ENCODE measurements at places on chromosomes 11 and 22.

GRCh38 chr11:119800171-119800570 lies 71.2 kb upstream of the NECTIN1 start:
- no peak for DNase-seq

DNA sequence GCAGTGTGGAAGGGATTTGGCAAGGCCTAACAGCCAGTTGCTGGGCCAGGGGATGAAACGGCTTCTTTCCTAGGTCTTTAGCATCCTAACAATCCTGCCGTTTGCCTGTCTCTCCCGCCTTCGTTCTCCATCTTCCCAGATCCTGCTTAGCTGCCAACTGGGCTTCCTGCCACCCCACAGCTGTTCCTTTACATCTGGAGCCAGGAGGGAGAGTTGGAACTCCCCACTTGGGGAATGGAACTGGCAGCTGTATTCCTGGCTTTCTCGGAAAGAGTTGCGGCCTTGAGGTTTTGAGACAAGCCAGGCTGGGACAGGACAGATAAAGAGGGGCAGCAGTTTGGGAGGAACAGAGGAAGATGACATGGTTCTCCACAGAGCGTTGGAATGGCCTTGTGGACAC lies 59.6 kb downstream of the ST3GAL4 start:
- DNase-seq, result no peak

DNA sequence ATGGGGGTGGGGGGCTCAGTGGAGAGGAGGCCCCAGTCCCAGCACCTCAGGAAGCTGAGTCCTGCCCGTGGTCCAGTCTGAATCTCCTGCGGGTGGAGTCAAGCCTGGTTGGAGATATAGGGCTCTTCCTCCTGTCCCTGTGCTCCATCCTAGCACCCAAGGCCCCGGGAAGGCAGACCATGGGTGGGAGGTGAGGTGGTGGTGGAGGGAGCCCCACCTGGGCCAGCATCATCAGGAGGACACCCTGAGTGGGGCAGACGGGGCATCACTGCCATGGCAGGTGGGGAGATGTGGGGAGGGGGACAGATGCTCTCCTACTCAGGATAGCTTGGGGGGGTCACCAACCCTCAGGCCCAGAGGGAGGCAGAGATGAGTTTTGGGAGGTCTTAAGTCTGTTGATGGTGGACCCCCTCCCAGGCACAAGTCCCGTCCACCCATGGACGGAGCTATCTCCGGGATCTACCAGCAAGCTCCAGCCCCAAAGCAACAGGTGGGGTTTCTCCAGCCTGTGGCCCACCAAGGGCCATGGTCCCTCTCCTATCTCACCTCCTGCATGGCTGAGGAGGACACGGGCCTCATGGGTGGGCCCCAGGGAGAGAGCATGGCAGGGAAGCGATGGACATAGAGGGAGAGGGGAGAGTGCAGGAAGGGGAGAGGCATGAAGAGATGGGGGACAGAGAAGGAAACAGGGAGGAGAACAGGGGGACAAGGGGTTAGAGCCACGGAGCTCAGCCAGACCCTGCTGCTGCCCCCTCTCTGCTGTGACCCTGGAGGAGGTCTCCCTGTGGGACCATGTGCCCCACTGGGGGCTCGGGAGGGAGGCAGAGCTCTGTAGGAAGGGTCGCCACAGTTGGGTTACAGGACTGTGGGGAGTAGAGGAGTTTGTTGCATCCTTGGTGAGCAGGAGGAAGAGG lies 1.3 kb downstream of the MRGPRE start:
- no peak for DNase-seq

GRCh38 chr11:128208329-128209137 lies 378.8 kb downstream of the ETS1 start:
- no peak for DNase-seq

DNA sequence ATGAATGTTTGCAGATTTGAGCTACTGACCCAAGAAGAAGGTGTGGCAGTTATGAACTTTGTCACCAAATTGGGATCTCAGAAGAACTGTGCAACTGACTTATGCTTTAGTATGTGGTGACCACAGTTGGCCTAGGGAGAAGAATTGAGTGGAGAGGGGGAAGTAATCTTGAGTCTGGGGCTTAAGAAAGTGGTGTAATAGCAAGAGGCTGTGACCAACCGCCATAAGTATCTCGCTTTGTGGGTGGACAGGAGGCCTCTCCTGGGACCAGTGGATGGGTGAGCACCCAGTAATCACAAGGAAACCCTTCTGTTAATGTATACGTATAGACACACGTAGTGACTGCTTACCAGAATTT lies 12.7 kb upstream of the IL10RA start:
- no peak for DNase-seq

- no peak for DNase-seq
These were observed 470 bp downstream of the NUMA1 start for GRCh38 chr11:72079819-72080325.

DNA sequence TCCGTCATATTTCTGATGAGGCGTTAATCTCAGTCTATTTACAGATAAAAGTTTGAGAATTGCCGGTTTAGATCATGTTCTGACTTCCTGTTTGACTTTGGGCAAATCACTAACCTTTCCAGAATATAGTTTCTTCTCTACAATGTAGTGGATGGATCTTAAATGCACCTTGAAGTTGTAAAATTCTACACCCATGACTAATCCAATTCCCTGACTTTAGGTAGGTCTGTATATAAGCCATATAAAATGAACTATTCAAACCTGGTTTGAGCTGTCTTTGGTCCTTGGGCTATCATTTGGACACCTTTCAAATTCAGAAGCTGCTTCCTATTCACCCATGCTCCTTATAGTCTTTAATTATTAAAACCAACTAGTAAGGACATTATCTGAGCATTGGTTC lies 52.2 kb upstream of the BLID start:
- no peak for DNase-seq

GRCh38 chr11:19982774-19983495 lies 177.3 kb downstream of the DBX1 start:
- no peak for DNase-seq

- DNase-seq, result no peak
These were observed 58.9 kb upstream of the CLMP start for GRCh38 chr11:123253911-123254310.

DNA sequence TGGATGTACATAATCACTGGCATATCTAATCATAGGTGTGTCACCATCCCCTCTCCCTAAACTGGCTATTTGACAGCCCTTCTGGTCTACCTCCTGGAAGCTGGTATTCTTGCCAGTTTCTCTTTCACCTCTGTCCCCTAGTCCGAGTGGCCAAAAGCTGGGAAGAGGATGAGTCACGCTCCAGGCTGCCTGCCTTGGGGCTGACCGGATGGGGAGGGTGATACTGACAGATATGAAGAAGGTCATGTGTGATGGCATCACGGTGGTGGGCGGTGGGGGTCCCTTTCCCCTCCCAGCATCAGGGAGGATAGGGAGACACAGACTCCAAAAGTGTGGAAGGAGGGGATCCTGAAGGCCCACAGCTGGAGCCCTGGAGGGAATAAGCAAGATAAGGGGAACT lies 4.8 kb downstream of the OAF start:
- DNase-seq, result no peak

- DNase-seq, result no peak
These were observed 66.2 kb downstream of the MPPED1 start for GRCh38 chr22:43477966-43478365.

- DNase-seq, result no peak
These were observed 31.7 kb downstream of the FAM181B start for GRCh38 chr11:82701847-82702520.

- DNase-seq, result no peak
These were observed 1.9 kb downstream of the CLDN5 start for GRCh38 chr22:19522190-19522880.

GRCh38 chr11:88421530-88421929 lies 84.0 kb upstream of the CTSC start:
- no peak for DNase-seq

DNA sequence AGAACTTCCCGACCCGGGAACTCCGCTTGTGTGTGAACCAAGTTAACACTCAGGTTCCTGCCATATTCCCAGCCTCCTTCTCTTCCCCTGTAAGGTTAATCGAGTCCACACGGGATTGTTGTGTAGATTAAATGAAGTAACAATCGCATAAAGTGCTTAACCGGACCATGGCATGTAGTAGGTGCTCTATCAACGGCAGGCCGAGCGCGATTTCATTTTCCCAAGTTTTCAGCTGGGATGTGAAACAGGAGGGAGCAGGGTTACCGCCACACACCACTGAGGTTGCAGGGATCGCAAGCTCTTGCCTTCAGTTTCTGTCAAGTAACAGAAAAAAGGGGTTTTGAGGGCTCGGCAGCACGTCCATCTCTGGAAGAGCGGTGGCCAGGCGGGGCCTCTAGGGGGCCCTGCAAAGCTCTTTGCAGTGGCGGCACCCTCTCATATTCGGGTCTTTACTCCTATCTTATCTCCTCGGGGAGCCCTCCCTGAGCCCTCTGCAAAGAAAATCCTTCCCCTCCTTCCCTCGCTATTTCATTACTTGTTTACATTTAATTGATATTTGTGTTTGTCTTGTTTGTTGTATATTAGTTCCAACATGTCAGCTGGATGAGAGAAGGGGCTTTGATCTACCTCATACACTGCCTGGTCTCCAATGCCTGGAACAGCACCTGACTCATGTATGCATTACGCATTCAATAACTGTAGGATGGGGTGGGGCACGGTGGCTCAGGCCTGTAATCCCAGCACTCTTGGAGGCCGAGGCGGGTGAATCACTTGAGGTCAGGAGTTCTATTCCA lies 816 bp upstream of the PLEKHA7 start:
- DNase-seq, result no peak

GRCh38 chr11:12540075-12540680 lies 134.0 kb upstream of the TEAD1 start:
- no peak for DNase-seq

GRCh38 chr11:67558084-67558772 lies 25.4 kb upstream of the GSTP1 start:
- DNase-seq, result no peak

- peak; percentile 54 for DNase-seq
These were observed 22.0 kb downstream of the RHBDD3 start for GRCh38 chr22:29245626-29246385.

- DNase-seq, result no peak
These were observed 45.4 kb downstream of the MYO7A start for GRCh38 chr11:77173494-77173893.

DNA sequence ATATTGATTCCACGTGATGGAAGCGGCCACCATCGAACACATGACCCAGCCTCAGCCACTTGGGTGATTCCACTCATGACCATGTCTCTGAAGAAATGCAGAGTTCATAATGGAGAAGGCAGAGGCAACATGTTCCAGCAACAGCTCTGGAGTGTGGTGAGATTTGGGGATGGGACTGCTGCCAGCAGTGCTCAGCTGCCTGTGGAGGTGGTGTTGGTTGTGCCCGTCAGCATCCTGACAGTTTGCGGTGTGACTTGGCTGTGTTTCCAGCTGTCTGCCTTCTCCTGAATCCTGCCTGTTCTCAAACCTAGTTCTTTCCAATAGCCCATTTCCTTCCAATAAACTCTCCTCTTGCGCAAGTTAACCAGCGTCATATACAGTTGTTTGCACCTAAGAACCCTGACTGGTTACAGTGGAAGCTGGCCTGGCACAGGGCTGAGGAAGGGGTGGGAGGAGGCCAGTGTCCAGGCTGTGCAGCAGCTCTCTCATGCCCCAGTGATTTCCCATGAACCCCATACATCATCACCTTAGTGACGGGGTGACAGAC lies 22.0 kb upstream of the OR8B8 start:
- DNase-seq, result no peak

DNA sequence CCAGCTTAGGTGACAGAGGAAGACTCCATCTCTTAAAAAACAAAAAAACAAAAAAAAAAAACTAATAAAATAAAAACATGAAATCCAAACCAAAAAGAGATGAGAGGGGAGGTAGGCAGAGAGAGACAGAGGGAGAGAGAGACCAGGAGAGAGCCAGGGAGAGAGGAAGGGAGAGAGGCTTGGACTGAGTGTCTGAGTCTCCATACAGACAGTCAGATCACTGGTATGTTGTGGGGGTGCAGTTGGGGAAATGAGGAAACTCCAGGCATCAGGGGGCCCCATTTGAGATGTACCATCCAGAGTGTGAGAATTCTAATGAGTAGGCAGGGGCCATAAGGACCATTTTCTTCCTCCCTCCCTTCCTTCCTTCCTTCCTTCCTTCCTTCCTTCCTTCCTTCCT lies 53.1 kb upstream of the SEPTIN5 start:
- DNase-seq, result no peak

- DNase-seq, result no peak
These were observed 630 bp downstream of the PIK3IP1 start for GRCh38 chr22:31291481-31292235.

DNA sequence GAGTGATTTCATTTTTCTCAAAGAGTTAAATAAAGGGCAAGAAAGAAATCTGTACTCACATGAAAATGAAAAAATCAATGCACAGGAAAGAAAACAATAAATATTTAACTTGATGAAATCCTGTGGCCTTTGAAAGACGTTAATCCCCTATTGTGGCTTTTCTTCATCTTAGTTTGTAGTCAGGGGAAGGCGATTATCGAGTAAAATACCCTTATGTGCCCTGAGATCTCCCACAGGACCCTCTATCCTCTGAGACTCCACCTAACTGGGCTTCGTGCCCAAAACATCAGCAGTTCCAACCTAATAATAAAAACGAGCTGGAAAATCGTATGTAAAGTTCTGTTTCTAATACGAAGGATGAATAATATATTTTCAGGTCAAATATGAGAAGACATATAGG lies 208.2 kb upstream of the ZC3H12C start:
- DNase-seq, result no peak

DNA sequence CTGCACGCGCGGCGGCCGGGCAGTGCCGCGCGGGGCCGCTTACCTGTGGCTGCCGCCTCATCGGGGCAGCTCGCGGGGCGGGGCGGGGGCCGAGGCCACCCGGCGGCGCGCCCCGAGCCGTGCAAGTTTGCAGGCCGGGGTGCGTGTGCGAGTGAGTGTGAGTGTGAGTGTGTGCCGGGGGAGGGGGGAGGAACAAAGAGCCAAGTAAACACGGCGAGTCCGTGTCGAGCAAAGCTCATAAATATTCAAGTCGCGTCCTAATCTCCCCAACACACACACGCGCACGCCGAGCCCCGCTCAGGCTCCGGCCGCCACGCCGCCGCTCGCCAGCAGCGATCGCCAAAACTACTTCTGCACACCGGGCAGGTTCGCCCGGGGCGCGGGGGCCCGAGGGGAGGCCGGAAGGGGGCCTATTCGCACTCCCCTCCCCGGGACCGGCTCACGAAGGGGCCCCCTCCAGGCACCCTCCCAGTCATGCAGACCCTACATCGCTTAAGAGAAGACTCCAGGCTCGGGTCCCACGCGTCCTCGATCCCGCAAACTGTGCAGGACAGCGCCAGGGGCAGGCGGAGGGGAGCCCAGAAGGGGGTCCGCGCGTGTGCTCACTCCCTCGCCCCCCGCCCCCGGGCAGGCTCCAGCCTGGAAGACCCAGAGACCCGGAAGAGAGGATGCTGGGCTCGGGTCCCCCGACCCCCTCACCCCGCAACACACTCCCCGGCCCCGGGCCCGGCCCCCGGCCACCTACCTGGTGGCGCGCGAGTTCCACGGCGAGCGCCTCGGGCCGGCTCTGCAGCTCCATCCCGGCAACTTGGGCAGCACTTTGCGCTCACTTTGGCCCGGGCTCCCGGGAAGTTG lies 827 bp downstream of the PHF21B start:
- no peak for DNase-seq
